ENCODE measurements at places on chromosomes 5 and 9.

DNA sequence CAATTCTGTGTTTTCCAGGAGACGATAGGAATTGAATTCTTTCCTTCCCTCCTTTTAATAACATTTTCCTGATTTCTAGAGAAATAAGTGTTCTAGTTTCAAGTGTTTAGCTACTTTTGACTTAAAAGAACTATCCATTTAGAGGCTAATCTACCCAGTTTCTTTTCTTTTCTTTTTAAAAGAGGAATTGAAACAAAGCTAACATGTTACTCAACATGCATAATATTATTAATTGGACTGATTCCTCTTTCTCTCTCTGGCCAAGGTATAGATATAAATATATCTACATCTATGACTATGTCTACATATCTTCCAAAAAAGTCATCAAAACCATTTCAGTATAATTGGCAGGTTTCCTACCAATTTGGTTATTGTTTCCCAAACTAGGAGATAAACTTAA lies 309.8 kb downstream of the TRPM3 start:
- no peak for DNase-seq

GRCh38 chr5:1032551-1033027 lies 24.0 kb downstream of the NKD2 start:
- no peak for DNase-seq

DNA sequence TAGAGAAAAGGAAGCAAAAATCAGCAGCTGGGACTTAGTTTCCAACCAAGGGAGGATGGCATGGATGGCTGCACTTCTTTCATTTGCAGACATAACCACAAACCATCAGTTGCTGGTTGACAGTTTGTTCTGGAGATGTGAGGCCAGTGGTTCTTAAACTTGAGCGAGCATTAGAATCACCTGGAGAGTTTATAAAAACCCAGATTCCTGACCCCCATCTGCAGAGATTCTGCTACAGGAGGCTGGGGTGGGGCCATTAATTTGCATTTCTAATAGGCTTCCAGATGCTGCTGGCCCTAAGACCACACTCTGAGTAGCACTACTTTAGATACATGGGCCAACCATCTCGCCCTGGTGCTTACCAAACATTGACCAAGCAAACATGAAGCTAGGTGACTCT lies 60.8 kb downstream of the MARCHF3 start:
- no peak for DNase-seq

- no peak for DNase-seq
These were observed 22.5 kb upstream of the PTPN3 start for GRCh38 chr9:109520475-109521132.

- no peak for DNase-seq
These were observed 63.5 kb downstream of the MPDZ start for GRCh38 chr9:13215791-13216554.

GRCh38 chr9:130866474-130866965 lies 30.1 kb downstream of the QRFP start:
- peak; percentile 23 for DNase-seq

GRCh38 chr5:135810188-135810943 lies 24.1 kb upstream of the SLC25A48 start:
- no peak for DNase-seq

DNA sequence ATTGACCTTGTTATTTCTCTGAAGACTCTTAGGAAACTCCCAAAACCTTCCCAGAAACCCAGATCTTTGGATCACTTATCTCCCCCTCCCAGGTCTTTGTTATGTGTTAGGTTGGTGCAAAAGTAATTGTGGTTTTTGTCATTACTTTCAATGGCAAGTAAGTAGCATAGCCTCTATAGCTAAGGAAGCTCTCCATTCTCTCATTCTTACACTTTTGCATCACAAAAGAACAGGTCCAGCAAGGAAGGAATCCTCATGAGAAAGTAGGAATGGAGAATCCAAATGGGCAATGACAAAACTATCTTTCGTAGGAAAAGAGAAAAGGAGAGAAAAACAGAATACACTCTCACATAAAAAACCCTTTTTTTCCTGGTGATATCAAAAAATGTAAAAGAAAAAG lies 81.3 kb upstream of the ELAVL2 start:
- no peak for DNase-seq

DNA sequence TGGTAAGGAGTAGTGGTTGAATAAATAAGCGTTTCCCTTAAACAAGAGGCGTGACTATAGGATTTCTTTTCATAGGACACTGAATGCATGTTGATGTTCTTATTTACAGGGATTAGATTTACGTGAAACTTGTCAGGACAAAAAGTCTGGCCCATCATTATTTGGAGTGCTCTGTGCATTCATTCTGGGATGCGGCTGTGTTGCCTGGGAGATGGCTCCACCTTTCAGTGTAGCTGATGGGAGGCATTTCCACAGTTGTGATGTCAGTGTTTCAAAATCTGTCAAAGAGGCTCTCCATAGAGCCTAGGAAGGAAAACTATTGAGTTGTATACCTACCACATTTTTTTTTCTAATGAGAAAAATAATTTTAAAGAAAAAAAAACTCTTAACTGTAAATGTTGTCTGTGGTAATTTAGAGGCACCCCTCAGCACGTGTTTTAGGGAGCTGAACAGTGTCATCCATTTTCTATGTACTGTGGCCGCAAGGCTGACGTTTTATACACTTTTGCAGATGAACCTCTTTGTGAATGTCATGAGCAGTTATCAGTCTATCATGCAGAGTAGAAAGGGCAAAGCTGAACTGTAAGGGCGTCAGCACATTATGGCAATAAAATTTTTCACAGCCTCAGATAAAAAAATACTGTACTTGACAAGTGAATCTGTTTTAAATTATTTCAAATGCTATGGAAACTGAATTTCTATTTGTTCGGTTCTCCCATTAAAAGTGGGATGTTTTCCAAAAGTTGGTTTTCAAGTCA lies 202.7 kb downstream of the PBX3 start:
- no peak for DNase-seq

DNA sequence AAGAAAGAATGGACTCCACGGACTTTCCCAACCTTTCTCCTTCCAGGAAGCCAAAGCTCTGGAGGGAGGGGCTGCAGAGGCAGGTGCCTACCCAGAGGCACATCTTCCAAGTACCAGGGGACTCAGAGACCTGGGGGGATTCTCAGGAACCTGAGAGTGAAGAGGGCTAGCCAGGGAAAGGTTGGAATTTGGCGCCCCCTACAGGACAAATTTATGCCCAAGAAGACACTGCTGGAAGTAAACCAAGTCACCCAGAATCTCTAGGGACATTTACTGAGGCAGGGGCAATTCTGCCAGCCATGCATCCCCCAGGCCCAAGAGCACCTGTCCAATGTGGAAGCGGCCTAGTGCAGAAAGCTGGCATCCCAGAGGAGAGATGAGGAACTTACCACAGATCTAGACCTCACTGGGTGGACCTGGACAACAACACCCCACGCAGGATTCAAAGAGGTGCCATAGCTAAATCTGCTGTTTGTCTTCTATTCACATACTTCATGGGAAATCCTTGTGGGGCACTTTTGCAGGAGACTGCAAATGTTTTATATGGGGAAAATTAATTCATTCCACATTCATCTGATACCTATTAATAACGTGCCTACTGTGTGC lies 25.9 kb upstream of the IDNK start:
- DNase-seq: peak; percentile 2

GRCh38 chr5:180786531-180787398 lies 15.8 kb downstream of the MGAT1 start:
- DNase-seq: no peak

DNA sequence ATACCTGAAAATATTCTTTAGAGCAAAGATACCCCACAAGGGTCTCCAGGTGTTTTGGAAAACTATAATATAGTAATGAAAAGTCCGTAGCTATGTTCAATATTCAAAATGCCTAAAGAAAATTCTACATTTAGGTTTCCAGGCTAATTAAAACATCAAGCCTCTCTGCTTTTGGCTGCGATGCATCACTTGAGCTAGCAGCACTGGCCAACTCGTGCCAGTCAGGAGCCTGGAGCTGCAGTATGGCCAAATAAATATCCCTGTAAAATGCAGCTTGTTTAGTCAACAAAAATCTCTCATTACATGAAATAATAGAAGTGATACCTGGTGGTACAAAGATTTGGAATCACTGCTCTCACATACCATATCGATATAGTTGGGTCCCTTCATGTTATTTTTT lies 181.1 kb downstream of the ELAVL2 start:
- DNase-seq: no peak

- no peak for DNase-seq
These were observed 58.7 kb upstream of the DMRT3 start for GRCh38 chr9:917730-918129.

- no peak for DNase-seq
These were observed 210.2 kb downstream of the DAB2IP start for GRCh38 chr9:121861501-121862180.

GRCh38 chr9:121645853-121646807 lies 5.3 kb upstream of the DAB2IP start:
- no peak for DNase-seq

DNA sequence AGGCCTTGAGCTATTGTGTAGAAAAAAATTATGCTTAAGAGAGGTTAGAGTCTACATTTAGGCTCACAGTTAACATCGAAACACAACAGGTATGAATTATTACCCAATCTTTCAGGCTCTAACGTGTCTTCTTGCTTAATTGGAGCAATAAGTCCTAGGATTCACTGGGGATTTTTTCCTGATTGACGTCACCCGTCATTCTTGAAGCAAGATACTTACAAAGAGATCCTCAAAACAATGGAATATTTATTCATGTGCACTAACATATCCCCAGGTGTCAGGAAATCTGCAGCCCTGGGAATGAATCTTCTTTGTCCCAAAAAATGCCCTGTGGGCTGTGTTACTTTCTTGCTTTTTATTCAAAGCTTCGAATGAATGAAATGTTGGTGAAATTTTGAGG lies 413.5 kb downstream of the NFIB start:
- no peak for DNase-seq

GRCh38 chr9:128117613-128118471 lies 9.7 kb downstream of the PTGES2 start:
- DNase-seq: peak; percentile 99

- DNase-seq: no peak
These were observed 197.9 kb upstream of the NR3C1 start for GRCh38 chr5:143601357-143601756.

GRCh38 chr9:34869390-34869789 lies 88.7 kb upstream of the PHF24 start:
- no peak for DNase-seq

GRCh38 chr5:174844971-174845370 lies 120.6 kb downstream of the MSX2 start:
- no peak for DNase-seq

GRCh38 chr5:143229896-143230675 lies 173.4 kb downstream of the NR3C1 start:
- no peak for DNase-seq

DNA sequence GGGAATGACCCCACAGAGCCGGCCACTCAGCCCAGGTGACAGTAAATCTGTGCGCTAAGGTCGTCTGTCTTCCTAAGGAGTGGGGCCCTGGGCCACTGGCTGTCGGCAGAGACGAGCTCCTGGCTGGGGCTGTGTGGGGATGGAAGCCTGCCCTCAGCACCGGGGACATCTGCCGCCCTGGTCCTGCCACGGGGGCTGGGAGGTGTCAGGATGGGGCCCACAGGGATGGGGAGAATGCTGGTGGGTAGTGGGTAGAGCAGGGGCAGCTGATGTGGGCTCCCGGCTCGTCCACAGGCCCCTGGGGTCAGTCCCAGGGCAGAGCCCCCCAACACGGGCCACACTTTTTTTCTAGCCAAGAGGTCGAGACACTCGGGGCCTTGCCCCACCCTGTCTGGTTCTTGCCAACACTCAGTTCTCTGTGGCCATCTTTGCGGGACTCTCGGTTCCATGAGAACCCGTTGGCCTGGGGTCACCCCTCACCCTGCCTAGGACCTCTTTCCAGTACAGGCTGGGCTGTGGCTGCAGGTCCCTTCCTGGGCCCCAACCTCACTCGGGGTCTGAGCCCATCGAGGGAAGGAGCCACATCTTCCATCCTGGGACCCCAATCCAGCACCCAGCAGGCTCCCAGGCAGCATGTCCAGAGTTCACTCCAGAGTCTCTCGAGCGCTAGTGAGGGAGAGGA lies 45.0 kb downstream of the DBH start:
- no peak for DNase-seq

- DNase-seq: no peak
These were observed 32.0 kb downstream of the SAR1B start for GRCh38 chr5:134600600-134600999.

DNA sequence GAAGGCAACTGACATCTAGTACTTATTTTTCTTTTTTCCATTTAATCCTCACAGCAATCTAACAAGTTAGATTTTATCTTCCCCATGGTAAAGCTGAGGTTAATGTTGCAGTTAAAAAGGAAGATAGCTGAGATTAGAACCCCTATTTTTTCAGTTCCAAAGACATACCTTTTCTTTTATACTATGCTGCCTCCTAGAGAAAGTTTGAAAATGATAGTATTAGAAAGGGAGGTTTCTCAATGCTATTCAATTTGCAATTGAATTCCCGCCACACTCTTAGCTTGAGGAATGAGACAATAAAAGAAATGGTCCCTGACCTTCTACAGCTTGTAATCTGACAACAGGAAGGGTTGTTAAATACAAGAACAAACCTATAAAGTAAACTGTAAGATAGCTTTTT lies 195.9 kb upstream of the TRIM32 start:
- DNase-seq: no peak

- DNase-seq: no peak
These were observed 6.0 kb downstream of the EIF4E1B start for GRCh38 chr5:176636426-176636825.

DNA sequence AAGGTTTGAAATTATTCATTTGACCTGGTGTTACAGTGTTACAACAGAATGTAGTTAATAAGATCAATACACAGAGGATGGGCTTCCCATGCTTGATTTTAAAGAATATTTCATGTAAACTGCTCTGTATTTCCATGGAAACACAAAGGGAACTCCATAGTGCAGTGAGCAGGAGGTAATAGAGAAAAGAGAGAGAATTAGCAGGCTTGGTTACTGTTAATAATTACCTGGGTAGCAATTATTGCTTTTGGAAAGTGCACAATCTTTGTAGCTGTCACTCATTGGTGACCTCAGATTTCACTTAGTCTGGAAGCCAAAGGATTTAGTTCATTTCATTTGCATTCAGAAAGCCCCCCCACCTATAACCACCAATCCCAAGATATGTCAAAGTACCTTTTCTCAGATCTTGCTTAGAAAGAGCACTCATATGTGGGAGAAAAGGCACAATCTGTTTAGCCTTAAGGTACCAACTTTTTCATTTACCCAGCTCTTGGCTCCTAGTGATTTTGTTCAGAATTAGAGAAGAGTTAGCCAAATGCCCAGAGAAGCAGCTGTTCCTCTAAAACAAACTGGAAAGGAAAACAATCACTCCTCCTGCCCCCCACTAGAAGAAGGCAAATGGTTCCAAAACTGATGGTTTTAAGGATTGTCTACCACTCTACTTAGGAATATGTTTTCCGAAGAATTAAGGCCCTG lies 234.5 kb upstream of the SLC24A2 start:
- DNase-seq: no peak

GRCh38 chr9:16342246-16343020 lies 528.0 kb downstream of the BNC2 start:
- DNase-seq: no peak

DNA sequence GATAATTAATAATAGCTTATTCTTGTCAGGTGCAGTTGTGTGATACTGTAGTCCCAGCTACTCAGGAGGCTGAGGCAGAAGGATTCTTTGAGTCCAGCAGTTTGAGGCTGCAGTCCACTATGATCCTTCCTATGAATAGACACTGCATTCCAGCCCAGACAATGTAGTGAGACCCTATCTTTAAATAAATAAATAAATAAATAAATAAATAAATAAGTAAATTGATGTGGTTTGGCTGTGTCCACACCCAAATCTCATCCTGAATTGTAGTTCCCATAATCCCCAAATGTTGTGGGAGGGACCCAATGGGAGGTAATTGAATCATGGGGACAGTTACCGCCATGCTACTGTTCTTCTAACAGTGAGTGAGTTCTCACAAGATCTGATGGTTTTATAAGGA lies 5.6 kb upstream of the ELL2 start:
- no peak for DNase-seq

- DNase-seq: no peak
These were observed 67.3 kb upstream of the STK32A start for GRCh38 chr5:147167529-147167928.

Measured in stimulated activated CD4-positive, alpha-beta T cell treated with anti-CD3 and anti-CD28 coated beads, TNF-alpha, amount 100 ng/mL, for 1 hour (primary cell).